Upper lobe of left lung (tissue), 6 donors: ENCODE measurements at places on chromosomes 2 and 18. TPM values are rescaled to one million over a fixed set of nuclear protein-coding genes. Genes with fewer than 3 reads are reported as not detected.

DNA sequence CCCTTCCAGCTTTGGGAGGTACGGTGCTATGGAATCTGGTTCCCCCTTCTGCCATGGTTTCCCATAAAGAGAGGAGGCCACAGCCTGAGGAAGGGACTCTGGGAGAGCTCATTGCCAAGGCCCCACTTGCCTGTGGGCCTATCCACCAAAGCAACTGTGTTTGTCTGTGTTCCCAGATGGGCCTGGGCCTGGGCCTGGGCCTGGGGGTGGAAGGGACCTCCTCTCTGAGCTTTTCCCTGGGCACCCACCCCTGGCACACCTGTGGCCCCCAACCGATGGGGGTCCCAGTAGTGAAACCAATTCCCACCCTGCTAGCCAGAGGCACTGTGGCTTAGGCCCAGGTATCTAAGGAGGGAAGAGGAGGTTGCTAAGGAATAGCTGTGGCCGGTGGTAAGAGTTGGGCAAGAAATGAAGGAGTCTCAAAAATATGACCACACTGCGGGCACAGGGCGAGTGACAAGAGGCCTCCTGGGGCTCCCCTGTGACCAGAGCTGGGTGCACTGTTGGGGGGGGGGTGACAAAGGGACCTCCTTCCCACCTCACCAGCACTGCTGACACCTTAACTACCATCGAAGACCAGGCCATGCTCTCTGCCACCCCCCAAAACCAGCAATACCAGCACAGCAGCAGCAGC is 4.9 kb upstream of the DUSP2 start:
- H3K36me3 ChIP-seq, result no peaks in the 10 kb centered on the region
- peaks cover 10% of the 10 kb centered on the region for H3K4me1 ChIP-seq
- no peak overlapping the region for H3K4me3 ChIP-seq
- no peaks in the 10 kb centered on the region for H3K27me3 ChIP-seq

DNA sequence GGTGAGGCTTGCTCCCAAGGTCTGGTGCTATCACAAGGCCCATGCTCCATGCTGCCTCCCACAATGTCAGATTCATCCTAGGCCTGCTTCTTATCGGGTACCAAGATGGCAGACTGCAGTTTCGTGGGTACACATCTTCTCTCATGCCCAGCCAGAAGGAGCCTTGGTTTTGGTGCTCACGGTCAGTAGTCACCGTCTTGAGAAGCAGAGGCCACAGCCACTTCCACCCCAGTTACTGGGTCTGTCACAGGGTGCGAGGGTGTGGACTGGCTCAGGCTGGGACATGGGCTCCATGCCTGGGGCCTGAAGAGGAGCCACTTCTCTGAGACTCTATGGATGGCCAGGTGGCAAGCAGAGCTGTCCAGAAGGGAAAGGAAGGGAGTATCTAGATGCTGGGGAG is 178.8 kb upstream of the HS6ST1 start:
- H3K27ac ChIP-seq, result no peak overlapping the region
- H3K4me3 ChIP-seq, result no peak overlapping the region
- H3K36me3 ChIP-seq, result no peaks in the 10 kb centered on the region
- H3K27me3 ChIP-seq, result no peaks in the 10 kb centered on the region
- peak; percentile 12 for DNase-seq
- H3K4me1 ChIP-seq, result no peaks in the 10 kb centered on the region

GRCh38 chr2:170816504-170817092 is at the start of gene GAD1:
TSS of gene GAD1 (plus strand) at chr2:170816887. CDS start at chr2:170818592, 1,705 bp downstream.
- H3K4me1 ChIP-seq, result peaks cover 57% of the 10 kb centered on the region
- peak within 1 kb of the TSS; percentile 23 for H3K4me3 ChIP-seq
- no peak within 1 kb of the TSS for H3K27ac ChIP-seq
- peaks cover 81% of the 10 kb centered on the region for H3K27me3 ChIP-seq
- H3K36me3 ChIP-seq, result no peaks in the 10 kb centered on the region
- DNase-seq, result peak; percentile 87

DNA sequence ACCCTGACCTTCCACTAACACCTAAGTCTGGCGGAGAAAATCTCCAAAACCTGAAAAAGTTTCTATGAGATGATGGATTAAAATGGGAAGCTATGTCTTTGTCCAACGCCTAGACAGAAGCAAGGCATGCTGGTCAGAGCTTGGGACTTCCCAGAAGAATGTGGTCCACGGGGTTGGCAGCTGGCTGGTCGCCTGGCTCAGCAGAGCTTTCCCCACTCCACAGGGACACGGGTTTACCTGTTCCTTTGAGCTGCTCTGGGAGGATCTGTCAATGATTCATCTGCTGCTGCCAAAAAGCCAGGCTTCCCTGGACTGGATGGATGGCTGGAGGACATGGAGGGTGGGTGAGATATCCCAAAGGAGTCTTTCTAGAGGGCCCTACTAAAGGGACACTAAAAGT is 10.8 kb downstream of the MBOAT2 start:
- DNase-seq, result peak; percentile 5
- no peak overlapping the region for H3K4me3 ChIP-seq
- H3K36me3 ChIP-seq, result no peaks in the 10 kb centered on the region

DNA sequence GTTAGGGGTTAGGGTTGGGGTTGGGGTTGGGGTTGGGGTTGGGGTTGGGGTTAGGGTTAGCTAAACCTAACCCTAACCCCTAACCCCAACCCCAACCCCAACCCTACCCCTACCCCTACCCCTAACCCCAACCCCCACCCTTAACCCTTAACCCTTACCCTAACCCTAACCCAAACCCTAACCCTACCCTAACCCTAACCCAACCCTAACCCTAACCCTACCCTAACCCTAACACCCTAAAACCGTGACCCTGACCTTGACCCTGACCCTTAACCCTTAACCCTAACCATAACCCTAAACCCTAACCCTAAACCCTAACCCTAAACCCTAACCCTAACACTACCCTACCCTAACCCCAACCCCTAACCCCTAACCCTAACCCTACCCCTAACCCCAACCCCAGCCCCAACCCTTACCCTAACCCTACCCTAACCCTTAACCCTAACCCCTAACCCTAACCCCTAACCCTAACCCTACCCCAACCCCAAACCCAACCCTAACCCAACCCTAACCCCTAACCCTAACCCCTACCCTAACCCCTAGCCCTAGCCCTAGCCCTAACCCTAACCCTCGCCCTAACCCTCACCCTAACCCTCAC is 24.1 kb upstream of the RABL2A start:
- H3K4me1 ChIP-seq, result no peaks in the 10 kb centered on the region
- H3K36me3 ChIP-seq, result peaks cover 5% of the 10 kb centered on the region
- no peak for DNase-seq
- H3K4me3 ChIP-seq, result peak overlapping the region; percentile 59
- no peaks in the 10 kb centered on the region for H3K27me3 ChIP-seq

DNA sequence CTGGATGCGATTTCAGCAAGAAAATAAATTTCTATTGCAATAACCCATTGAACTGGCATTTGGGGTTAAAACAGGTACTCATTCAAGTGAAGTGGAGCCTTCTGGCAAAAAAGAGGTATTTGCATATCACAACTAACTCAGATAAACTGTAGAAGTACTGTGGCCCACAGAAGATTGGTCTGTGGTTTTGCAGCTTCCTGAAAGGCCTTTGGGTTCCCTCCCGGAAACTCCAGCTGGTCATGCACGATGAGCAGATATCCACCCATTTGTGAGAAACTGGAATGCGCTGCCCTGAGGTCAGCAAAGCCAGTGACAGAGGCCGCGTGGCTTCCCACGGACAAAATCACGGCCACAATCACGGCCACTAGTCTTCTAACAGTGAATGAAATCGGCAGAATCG is 106.3 kb downstream of the EPHA4 start:
- DNase-seq, result no peak
- H3K36me3 ChIP-seq, result no peaks in the 10 kb centered on the region
- H3K4me3 ChIP-seq, result no peak overlapping the region
- peaks cover 6% of the 10 kb centered on the region for H3K4me1 ChIP-seq
- no peak overlapping the region for H3K27ac ChIP-seq

GRCh38 chr18:52468496-52468895 is 128.5 kb downstream of the DCC start:
- H3K36me3 ChIP-seq, result no peaks in the 10 kb centered on the region
- no peaks in the 10 kb centered on the region for H3K27me3 ChIP-seq
- no peaks in the 10 kb centered on the region for H3K4me1 ChIP-seq
- H3K27ac ChIP-seq, result no peak overlapping the region
- no peak for DNase-seq

GRCh38 chr2:150255528-150255927 is 231.9 kb downstream of the RND3 start:
- no peak overlapping the region for H3K27ac ChIP-seq
- H3K4me3 ChIP-seq, result no peak overlapping the region
- H3K4me1 ChIP-seq, result no peaks in the 10 kb centered on the region
- no peaks in the 10 kb centered on the region for H3K36me3 ChIP-seq
- no peak for DNase-seq

- H3K27ac ChIP-seq, result no peak overlapping the region
- no peaks in the 10 kb centered on the region for H3K4me1 ChIP-seq
- H3K36me3 ChIP-seq, result no peaks in the 10 kb centered on the region
- no peaks in the 10 kb centered on the region for H3K27me3 ChIP-seq
These were observed 310.1 kb downstream of the ALK start for GRCh38 chr2:29611261-29611660.

- no peaks in the 10 kb centered on the region for H3K36me3 ChIP-seq
- no peaks in the 10 kb centered on the region for H3K27me3 ChIP-seq
- H3K27ac ChIP-seq, result no peak overlapping the region
- peak; percentile 56 for DNase-seq
- H3K4me1 ChIP-seq, result peaks cover 51% of the 10 kb centered on the region
These were observed 35.0 kb downstream of the RTN4 start for GRCh38 chr2:55014962-55015939.

DNA sequence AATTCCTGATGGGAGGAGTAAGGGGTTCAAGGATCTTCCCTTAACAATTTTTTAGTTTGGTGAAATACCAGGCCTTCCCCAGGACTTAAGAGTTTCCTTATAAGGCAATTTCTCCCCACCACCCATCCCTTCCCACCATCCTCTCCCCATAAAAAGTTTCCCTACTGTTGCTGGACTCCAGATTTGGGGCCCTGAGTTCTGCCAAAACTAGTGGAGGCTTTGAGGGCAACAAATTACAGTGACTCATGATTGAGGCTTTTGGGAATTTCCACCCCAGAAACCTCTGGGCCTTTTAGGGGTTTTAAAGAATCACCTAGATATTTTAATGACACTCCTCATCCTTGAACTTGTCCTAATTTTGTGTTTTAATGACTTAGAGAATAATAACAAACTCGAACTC is 14.3 kb upstream of the EN1 start:
- peaks cover 30% of the 10 kb centered on the region for H3K27me3 ChIP-seq
- no peak overlapping the region for H3K27ac ChIP-seq
- no peak overlapping the region for H3K4me3 ChIP-seq
- no peak for DNase-seq

DNA sequence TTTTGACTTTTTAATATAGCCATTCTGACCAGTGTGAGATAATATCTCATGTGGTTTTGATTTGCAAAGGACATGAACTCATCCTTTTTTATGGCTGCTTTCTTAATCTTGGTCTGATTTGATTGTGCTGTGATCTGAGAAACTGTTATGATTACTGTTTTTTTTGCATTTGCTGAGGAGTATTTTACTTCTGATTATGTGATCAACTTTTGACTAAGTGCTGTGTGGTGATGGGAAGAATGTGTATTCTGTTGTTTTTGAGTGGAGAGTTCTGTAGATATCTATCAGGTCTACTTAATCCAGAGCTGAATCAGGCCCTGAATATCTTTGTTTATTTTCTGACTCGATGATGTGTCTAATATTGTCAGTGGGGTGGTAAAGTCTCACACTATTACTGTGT is 16.8 kb downstream of the SP140L start:
- H3K4me1 ChIP-seq, result no peaks in the 10 kb centered on the region
- no peaks in the 10 kb centered on the region for H3K27me3 ChIP-seq
- no peak overlapping the region for H3K27ac ChIP-seq
- H3K36me3 ChIP-seq, result no peaks in the 10 kb centered on the region
- H3K4me3 ChIP-seq, result no peak overlapping the region

Gene C18orf54
- total RNA-seq, result 2.9 TPM

Gene SCN7A
- total RNA-seq, result 99.9 TPM

Gene ABCB11
- not detected for total RNA-seq

Gene ARHGEF33
- total RNA-seq, result 0.37 TPM

Gene ALK
- 2.1 TPM for total RNA-seq

Gene PLEK
- total RNA-seq, result 14.7 TPM

Gene CCDC74A
- 24.7 TPM for total RNA-seq

Gene NGEF
- total RNA-seq, result 1.3 TPM

Gene LYPD6
- total RNA-seq, result not detected
